ENCODE measurements at places on chromosomes 2 and 18.

DNA sequence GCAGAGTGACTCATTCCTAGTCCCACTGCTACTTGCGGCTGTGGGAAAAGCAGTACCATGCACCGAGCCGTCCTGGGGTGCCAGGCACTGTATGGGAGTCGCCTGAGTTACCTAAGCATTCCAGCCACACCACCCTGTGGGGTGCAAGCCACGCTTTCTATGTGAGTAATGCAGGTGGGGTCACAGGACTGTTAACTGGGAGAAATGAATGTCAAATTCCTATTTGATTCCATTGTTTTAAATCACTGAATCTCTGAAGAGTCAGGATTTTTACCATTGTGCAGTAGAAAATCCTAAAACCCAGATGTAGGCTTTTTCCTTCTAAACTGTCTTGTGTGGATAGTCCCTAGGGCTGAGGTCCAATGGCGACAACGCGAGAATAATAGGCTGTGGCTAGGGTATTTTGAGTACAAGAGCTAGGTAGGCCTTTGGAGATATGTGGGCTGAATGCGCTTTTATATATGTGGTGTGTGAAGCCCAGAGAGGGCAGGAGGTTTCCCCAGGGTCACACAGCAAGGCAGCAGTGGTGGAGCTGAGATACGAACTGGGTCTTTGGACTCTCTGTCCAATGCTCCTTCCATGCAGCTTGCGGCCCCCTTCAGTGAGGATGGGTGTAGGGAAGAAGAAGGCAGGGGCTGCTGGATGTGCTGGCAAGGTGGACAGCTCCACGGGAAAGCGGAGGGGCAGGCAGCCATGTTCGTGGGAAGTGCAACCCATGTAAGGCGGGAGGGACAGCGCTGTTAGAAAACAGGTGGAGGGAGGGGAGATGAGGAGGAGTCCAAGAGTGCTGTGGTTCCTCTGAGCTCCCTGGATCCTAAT lies 83.2 kb downstream of the DDX1 start:
- no peak for DNase-seq

GRCh38 chr18:4842287-4842686 lies 354.8 kb downstream of the AKAIN1 start:
- no peak for DNase-seq

- DNase-seq = no peak
These were observed 860.4 kb upstream of the CRIM1 start for GRCh38 chr2:35495182-35495581.

GRCh38 chr2:62034715-62035114 lies 129.2 kb downstream of the COMMD1 start:
- no peak for DNase-seq

DNA sequence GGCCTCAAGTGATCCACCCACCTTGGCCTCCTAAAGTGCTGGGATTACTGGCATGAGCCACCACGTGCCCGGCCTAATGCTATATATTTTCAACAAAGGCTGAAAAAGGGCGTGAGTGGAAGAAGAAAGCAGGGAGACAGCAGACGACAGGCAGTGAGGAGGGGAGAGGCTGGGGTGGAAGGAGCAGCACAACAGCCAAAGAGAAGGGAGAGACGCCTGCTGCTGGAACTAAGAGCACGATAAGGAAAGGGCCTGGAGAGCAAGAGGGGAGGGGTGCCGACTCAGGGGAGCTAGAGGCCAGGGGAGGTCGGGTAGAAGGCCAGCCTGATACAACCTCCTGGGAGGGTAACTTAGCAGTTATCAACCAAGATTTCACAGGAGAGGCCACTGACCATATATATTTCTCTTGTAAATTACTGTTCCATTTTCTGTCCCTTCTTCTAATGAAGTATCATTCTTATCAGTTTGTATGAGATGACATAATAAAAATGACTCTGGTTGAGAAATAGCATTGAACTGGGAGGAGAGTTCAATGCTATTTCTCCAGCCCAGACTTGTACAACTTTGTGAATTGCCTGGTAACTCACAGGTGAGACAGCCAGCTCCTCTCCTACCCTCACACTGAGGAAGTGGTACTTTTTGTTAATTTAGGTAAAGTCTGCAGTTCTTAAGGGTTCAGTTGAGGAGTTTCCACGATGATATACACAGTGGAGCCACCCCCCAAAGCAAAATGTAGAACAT lies 5.8 kb upstream of the RNU4ATAC start:
- DNase-seq = no peak

DNA sequence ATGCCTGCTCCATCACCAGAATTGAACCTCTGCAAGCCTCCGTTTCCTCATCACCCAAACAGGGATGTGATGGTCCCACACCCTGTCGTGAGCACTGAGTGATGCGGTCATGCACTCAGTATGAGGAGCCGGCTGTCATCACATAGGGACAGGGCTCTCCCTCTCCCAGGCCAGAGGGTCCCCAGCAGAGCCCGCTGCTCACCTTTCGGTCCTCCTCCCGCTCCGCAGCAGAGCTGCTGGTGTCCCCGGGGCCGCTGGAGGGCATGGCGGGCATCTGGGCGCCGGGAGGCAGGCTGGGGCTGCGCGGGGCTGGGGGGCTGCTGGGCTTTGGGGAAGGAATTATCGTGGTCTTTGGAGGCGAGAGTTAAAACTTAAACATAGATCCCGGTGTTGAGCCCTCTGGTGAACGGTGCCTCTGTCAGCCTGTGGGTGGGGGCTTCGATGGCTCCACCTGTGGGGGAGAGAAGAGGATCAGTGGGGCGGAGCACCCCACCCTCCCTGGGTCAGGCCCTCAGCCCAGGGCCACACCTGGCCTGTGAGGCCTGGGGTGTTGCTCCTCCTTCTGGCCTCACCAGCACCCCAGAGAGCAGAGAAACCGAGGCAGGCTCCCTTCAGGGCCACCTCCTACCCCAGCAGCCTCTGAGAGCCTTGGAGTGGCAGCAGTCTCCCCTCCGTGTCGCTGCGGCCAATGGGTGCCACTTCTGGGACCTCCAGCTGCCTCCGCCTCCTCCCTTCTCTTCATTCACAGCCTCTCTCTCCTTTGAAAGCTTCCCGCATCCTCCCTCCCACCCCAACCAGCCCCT lies 27.8 kb downstream of the DNMT3A start:
- no peak for DNase-seq

DNA sequence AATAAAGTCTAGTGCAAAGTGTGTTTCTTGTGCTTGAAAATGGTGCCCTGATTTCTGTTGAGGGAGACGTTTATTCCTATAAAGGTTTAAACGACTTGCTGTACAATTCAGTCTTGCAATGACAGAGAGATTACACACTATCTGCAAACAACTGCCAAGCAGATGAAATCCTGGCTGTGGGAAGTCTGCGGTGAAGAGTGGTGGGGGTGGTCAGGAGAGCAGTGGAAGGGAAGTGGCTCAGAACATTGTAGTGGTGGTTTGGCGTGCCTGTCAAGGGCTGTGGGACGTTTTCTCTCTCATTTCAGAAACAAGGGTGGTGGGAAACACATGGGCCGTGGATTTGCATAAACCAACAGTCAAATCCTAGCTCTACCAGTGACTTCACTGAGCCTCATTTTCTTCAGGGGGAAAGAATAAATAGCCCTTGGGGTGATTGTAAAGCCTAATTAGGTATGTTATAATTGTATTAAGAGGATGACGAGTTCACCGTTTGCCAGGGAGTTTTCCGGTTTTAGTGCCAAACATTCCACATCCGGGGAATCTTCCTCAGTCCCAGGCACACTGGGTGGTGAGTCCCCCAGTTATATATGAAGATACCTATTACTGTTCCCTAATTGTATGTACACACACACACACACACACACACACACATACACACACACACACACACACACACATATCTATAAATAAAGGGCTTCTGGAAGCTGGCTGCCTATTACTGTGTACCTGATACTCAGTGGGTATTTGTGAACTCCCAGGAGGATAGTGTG lies 115.0 kb downstream of the SPTBN1 start:
- DNase-seq = no peak

GRCh38 chr2:187150670-187151069 lies 297.4 kb downstream of the CALCRL start:
- DNase-seq = no peak

DNA sequence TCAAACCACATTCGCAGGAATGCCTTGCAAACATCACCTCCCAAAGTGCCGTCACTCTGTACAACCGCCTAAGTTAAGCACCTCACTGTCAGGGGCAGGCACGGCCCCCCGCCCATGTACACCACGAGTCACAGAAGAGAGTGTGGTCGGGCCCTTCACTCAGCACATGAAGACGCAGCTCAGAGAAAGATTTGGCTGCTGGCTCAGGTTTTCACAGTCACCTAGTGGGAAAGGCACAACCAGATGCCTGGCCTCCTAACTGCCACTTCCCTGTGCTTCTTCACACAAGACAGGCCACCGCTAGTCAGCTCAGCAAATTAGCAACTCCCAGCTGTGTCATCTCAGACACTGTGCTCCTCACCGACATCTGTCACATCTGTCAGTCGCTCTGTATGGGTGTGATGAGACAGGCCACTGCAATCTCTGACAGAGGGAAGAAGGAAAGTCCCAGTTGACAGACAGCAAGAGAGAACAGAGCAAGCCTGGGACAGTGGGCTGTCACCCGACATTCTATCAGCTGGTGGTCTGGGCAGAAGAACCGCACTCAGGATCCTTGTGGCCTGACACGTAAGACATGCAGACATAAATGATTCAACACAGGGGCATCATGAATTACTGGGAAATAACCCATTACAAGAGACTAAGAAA lies 60.8 kb downstream of the CRACDL start:
- no peak for DNase-seq

DNA sequence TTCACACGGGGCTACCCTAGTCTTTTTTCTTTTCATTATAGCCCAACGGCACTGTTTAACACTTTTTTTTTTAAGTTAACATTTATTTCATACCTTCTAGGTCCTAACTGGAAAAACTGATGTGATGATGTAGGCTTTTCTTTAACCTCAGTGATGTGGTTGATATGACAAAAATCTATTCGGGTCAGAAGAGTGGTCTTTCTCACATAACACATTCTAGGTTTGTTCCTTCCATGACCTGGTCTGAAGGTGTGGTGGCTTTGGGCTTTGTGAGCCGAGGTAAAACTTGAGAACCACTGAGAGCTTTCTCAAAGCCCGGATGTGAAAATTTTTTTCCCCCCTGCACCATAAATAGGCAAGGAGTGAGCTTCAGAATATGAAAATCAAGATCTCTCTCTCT lies 44.2 kb downstream of the GPD2 start:
- DNase-seq = no peak

GRCh38 chr2:132517386-132517785 lies 100.8 kb downstream of the GPR39 start:
- no peak for DNase-seq

- DNase-seq = no peak
These were observed 12.4 kb upstream of the XPO1 start for GRCh38 chr2:61550375-61551209.

- no peak for DNase-seq
These were observed 47.3 kb downstream of the C2orf42 start for GRCh38 chr2:70143314-70144150.

GRCh38 chr2:202039278-202040078 lies 5.8 kb downstream of the FZD7 start:
- no peak for DNase-seq

DNA sequence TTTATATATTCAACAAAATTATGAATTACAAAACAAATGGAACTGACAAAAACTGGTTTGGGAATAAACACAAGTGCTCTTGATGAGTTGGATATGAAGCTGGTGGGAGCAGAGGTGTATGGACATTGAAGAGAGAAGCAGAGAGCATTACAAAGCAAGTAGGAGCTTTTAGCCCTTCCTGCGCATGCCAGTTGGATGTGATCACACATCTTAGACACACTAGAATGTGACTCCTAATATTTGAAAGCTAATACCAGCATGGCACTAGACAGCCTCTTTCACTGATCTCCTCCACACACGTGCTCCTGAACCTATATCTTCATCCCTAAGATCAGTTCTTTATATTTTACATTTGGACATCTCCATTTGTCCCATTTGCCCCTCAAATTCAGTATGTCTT lies 298.1 kb downstream of the MTX2 start:
- no peak for DNase-seq

- DNase-seq = no peak
These were observed 24.6 kb downstream of the CDH2 start for GRCh38 chr18:28152354-28152753.

DNA sequence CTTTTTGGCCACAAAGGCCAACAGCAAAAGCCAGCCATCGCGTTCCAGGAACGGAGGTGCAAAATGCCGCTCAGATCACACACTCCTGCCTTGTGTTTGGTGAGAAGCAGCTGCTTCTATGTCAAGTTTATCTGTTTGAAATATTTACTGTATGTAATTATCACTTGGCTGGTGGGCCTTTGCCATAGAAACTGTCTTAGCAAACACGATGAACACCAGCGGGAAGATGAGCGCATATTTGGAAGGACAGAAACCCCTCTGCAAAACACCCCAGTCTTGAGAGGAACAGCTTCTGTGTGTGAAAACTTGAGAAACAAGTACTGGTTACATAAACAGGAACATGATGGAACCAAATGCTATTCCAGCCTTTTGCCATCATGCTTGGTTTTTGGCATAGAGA lies 59.7 kb downstream of the SCG2 start:
- DNase-seq = no peak

DNA sequence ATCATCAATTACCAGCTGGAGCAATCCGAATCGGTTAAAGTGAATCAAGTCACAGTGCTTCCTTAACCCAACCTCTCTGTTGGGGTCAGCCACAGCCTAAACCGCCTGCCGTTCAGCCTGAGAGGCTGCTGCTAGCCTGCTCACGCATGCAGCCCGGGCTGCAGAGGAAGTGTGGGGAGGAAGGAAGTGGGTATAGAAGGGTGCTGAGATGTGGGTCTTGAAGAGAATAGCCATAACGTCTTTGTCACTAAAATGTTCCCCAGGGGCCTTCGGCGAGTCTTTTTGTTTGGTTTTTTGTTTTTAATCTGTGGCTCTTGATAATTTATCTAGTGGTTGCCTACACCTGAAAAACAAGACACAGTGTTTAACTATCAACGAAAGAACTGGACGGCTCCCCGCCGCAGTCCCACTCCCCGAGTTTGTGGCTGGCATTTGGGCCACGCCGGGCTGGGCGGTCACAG lies 496 bp upstream of the ITGA4 start:
- peak; percentile 59 for DNase-seq

DNA sequence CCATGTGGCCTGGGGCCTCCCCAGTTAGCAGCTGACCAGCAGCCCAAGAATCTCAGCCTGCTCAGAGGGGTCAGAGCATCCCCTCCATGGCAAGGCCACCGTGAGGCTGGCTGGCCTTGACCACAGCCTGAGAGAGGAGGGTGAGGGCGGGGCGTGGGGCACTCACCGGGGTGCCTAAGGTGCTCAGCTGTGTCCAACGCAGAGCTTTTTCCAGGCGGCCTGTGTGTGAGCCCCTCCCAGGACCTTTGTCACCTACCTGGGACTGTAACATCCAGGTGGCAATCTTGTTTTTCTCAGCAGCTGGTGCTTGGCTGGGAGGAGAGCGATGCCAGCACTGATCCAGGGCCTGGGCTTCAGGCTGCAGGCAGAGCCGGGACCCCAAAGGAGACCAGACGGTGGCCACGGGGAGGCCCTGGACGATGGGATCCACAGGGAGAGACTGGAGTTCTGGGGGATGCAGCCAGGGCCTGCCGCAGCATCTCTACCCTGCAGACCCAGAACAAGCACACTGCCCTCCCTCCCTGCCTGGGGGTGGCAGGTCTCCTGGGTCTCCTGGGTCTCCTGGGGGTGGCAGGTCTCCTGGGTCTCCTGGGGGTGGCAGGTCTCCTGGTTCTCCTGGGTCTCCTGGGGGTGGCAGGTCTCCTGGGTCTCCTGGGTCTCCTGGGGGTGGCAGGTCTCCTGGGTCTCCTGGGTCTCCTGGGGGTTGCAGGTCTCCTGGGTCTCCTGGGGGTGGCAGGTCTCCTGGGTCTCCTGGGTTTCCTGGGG lies 12.3 kb downstream of the SNED1 start:
- DNase-seq = no peak

Data from stimulated activated CD8-positive, alpha-beta memory T cell treated with anti-CD3 and anti-CD28 coated beads, Interleukin-4, amount 100 ng/mL, for 4 hours (primary cell).